ENCODE measurements at places on chromosomes 5 and 9. TPM values are rescaled to one million over a fixed set of nuclear protein-coding genes. Genes with fewer than 3 reads are reported as not detected.

GRCh38 chr5:110896901-110897300 is 158.1 kb downstream of the SLC25A46 start:
- no peak overlapping the region for H3K4me3 ChIP-seq
- DNase-seq, result no peak
- peaks cover 4% of the 10 kb centered on the region for H3K4me1 ChIP-seq
- H3K27ac ChIP-seq, result no peak overlapping the region
- H3K27me3 ChIP-seq, result no peaks in the 10 kb centered on the region

DNA sequence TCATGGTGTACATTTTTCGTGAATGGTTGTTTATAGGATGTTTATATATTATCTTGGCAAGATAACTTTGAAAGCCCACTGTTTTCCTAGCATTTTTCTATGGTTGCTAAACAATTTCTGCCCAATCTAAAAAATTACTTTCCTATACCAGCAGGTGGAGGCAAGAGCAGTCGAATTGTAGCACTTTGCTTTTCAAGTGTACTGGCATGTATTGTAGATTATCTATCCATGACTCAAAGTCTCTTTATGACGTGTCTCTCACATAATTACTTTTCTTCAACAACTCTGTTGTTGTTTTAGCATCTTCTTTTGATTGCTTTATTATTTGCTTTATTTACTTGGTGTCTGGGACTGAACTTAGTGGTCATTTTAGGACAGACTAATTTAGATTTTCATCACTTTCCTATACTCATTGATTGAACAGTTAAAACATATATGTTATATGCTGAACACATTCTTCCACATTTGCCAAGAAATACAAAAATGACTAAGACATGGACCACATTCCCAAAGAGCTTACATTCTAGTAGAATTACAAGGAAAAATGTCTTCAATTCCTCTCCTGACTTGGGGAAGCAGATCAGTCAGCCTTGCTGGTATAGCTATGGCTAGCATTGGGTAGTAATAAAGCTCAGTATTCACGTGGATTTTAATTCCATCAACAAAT is 20.7 kb downstream of the NLN start:
- no peak for DNase-seq
- H3K4me1 ChIP-seq, result no peaks in the 10 kb centered on the region
- H3K4me3 ChIP-seq, result no peak overlapping the region
- H3K27me3 ChIP-seq, result no peaks in the 10 kb centered on the region

DNA sequence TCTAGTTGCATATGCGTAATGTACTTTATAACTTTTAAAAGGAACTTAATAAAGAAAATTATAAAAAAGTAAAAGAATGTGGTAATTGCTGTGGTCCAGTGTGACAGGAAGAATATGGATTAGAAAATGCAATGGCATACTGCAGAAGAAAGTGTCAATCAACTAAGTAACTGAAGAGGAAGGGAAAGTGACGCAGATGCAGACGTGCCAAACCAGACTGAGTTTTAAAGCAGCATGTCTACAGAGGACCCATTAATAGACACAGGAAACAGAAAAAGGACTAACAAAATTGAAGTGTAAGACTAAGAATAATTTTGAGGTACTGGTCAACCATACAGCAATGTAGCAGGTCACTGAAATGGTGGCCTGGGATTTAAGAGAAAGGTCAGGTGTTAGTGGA is 73.3 kb downstream of the DPYSL3 start:
- H3K36me3 ChIP-seq, result no peaks in the 10 kb centered on the region
- H3K27ac ChIP-seq, result no peak overlapping the region
- no peak for DNase-seq
- no peaks in the 10 kb centered on the region for H3K27me3 ChIP-seq
- H3K4me1 ChIP-seq, result peaks cover 8% of the 10 kb centered on the region
- H3K4me3 ChIP-seq, result no peak overlapping the region

- no peak within 1 kb of the TSS for H3K27ac ChIP-seq
- DNase-seq, result no peak
- H3K4me1 ChIP-seq, result no peaks in the 10 kb centered on the region
- H3K4me3 ChIP-seq, result no peak within 1 kb of the TSS
- H3K36me3 ChIP-seq, result no peaks in the 10 kb centered on the region
- H3K27me3 ChIP-seq, result no peaks in the 10 kb centered on the region
These were observed at the start of gene GABRG2 for GRCh38 chr5:162067655-162068411. GABRG2 (plus strand) TSS chr5:162067773; CDS start chr5:162068000, 227 bp downstream.

DNA sequence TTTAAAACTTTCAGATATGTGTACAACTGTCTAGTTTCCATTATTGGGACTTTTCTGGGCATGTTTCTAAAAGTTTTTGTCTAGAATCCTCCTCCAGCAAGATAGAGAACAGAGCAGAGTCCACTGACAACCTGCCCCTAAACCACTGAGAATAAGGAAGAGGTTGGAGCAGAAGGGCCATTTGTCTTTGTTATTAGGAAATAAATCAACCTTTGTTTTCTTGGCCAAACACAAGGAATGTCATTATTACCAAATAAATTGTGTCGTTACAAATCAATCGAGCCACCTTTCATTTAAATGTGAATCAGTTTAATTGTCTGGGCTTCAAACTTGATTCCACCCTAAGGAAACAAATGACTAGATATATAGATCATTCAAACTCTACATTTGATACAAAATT is 81.4 kb downstream of the GAS1 start:
- H3K27me3 ChIP-seq, result no peaks in the 10 kb centered on the region
- H3K36me3 ChIP-seq, result no peaks in the 10 kb centered on the region
- no peak for DNase-seq

DNA sequence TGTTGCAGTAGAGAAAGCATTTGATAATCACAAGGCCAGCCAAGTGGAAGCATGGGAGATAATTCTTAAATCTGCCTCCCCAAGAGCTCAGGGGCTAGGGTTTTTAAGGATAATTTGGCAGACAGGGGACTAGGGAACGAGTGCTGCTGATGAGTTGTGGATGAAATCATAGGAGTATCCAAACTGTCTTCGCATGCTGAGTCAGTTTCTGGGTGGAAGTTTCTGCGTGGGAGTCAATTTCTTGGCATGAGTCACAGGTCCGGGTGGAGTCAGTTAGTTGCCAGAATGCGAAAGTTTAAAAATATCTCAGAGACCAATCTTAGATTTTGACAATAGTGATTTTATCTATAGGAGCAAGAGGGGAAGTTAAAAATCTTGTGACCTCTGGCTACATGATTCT is 112.6 kb downstream of the TMC1 start:
- no peaks in the 10 kb centered on the region for H3K4me1 ChIP-seq
- no peak for DNase-seq
- H3K27me3 ChIP-seq, result no peaks in the 10 kb centered on the region
- no peak overlapping the region for H3K4me3 ChIP-seq
- H3K27ac ChIP-seq, result no peak overlapping the region

DNA sequence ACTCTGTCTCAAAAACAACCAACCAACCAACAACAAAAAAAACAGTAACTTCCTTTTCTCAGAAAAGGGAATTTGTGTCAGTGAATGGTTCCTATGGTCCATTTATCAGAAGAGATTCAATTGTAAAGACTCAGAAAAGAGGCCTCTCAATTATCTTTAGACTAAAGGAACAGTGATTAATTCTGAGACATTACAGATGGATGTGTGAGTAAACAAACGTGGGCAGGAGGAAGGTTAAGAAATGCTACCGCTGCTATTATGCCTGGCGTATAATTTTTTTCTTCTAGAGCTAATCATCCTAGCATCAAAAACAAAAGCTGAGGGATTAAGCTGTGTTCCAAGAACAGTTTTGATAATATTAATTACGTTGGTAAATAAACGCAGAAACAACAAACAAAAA is 52.9 kb upstream of the JMY start:
- H3K27ac ChIP-seq, result no peak overlapping the region
- DNase-seq, result no peak
- no peaks in the 10 kb centered on the region for H3K36me3 ChIP-seq
- no peaks in the 10 kb centered on the region for H3K4me1 ChIP-seq

DNA sequence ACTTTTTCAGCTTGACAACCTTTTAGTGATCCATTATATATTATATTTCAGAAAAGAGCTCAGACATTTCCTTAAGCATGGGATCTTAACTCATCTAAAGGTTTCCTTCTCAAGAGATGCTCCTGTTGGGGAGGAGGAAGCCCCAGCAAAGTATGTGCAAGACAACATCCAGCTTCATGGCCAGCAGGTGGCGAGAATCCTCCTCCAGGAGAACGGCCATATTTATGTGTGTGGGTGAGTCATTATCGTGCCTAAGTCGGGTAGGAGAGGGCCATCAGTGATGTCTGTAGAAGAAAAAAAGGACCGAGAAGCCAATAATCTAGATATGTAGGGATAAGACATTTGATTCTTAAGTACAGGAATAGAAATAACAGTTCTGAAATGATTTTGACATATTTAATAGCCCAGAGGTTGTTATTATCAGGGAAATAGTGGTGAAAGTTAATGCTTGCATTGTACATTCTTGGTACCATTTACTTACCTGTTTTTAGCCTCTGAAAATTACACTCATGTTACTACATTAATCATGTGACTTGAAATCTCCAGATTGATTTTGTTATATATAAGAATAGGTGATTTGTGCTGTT is 28.2 kb downstream of the MTRR start:
- no peaks in the 10 kb centered on the region for H3K4me1 ChIP-seq
- H3K4me3 ChIP-seq, result no peak overlapping the region

DNA sequence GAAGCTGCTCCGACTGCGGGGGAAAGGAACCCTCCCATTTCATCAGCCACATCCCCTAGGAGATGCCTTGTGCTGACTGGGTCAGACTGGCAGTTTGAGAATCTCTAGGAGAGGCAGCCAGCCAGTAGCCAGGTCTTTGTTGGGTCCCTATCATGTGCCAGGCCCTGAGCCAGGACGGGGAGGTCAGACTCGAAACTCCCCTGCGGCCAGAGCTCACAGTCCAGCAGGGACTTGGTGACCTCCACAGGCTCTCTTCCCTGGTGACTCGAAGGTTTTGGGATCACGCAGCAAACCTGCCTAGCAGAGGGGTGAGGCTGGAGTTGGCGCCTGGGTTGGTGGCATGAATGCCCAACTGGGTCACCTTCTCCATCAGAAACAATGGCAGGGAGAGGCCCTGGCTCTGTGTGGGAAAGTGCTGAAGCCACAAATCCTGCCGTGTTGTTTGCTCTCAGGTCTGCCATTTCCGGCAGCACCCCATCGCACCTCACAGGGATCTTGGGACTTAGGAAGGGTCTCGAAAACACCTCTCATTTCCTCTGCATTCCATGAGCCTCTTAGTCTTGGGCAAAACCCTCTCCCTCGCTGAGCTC is 14.4 kb upstream of the ORM1 start:
- no peak overlapping the region for H3K4me3 ChIP-seq
- H3K27me3 ChIP-seq, result no peaks in the 10 kb centered on the region
- no peak for DNase-seq
- no peak overlapping the region for H3K27ac ChIP-seq

DNA sequence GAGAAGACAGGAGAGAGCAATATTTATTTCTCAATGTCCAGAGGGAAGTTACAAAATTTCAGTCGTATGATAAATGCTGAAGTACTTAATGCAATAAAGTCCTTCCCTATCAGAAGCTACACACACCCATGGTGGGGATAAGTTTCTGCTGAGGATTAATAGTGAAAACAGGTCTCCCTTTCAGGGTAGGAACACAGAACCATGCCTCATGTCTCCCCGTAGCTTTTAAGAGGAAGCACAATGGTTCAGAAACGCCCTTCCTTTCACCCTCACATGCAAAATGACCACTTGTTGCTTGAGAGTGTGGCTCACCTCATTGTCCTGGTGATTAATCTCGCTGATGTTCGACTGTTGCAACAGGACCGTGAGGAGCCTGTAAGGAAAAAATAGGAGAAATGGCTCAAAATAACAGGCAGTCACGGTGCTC is 73.6 kb downstream of the ANKRD55 start:
- no peak overlapping the region for H3K4me3 ChIP-seq
- no peaks in the 10 kb centered on the region for H3K27me3 ChIP-seq
- no peaks in the 10 kb centered on the region for H3K36me3 ChIP-seq
- H3K27ac ChIP-seq, result peak overlapping the region; percentile 44

DNA sequence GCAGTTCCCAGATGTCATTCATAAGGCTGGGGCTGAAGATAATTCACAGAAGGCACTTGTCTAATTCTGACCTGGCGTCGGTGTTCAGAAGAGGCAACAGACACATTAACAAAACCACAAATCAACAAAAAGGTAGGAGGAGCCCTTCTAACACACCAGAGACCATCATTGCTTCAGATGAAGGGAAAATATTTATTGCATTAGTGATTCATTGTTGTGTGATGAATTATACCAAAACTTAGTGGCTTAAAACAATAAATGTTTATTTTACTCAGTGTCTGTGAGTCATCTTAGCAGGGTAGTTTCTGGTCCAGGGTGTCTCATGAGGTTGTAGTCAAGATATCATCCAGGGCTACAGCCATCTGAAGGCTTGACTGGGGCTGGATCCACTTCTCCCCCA is 91.3 kb upstream of the KIF2A start:
- H3K27me3 ChIP-seq, result no peaks in the 10 kb centered on the region
- no peaks in the 10 kb centered on the region for H3K4me1 ChIP-seq
- no peaks in the 10 kb centered on the region for H3K36me3 ChIP-seq
- H3K27ac ChIP-seq, result no peak overlapping the region
- H3K4me3 ChIP-seq, result no peak overlapping the region
- no peak for DNase-seq

- no peak for DNase-seq
- H3K27me3 ChIP-seq, result no peaks in the 10 kb centered on the region
- H3K27ac ChIP-seq, result no peak overlapping the region
- H3K36me3 ChIP-seq, result no peaks in the 10 kb centered on the region
- no peaks in the 10 kb centered on the region for H3K4me1 ChIP-seq
These were observed 60.8 kb downstream of the MARCHF3 start for GRCh38 chr5:126969548-126969947.

- H3K36me3 ChIP-seq, result no peaks in the 10 kb centered on the region
- no peak overlapping the region for H3K27ac ChIP-seq
- H3K4me1 ChIP-seq, result no peaks in the 10 kb centered on the region
- no peak for DNase-seq
- no peak overlapping the region for H3K4me3 ChIP-seq
These were observed 44.4 kb upstream of the ELOVL7 start for GRCh38 chr5:60888359-60889061.

GRCh38 chr9:136671254-136671614 is 8.5 kb downstream of the EGFL7 start:
- no peaks in the 10 kb centered on the region for H3K27me3 ChIP-seq
- peak overlapping the region; percentile 39 for H3K27ac ChIP-seq
- H3K4me3 ChIP-seq, result no peak overlapping the region
- peaks cover 50% of the 10 kb centered on the region for H3K36me3 ChIP-seq
- peaks cover 40% of the 10 kb centered on the region for H3K4me1 ChIP-seq

Gene FST
- total RNA-seq, result 5.0 TPM

Gene BHMT
- total RNA-seq, result not detected

Gene CDKN2A
- 8.7 TPM for total RNA-seq

Gene PIP5K1B
- total RNA-seq, result 0.97 TPM

Gene SPINK13
- total RNA-seq, result not detected

Gene NSG2
- total RNA-seq, result not detected

Gene FAM221B
- total RNA-seq, result not detected

Gene PRELID2
- total RNA-seq, result 7.3 TPM

All from esophagus squamous epithelium (tissue), 5 donors.